ENCODE measurements at places on chromosomes 12 and 14.

- no peak for DNase-seq
Observed at GRCh38 chr14:21913759-21914158, 240.1 kb upstream of the OR4E1 start.

DNA sequence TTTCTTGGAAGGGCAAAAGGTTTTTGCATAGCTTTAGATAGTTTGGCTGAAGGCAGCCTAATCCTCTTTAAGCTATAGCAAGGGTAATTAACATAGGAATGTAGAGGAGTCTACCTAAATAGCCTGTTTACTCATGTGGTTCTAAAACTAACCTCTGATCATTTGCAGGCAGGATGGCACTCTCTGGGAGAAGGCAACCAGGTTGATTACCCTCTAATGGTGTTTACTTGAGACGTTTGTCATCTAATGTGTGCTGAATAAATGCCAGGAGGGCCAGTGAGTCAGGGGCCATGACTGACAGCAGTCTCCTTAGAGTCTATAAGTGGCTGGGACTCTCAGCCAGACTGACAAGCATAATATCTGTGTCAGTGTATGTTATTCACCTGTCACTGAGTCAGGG, 286.4 kb downstream of the PCNX1 start:
- DNase-seq = no peak

- DNase-seq = no peak
Observed at GRCh38 chr14:36301159-36301558, 19.3 kb downstream of the MBIP start.

- DNase-seq = no peak
Observed at GRCh38 chr14:64178814-64179213, 115.4 kb downstream of the ESR2 start.

- DNase-seq = no peak
Observed at GRCh38 chr12:46184798-46185595, 83.8 kb downstream of the SLC38A1 start.

GRCh38 chr12:114666746-114667668, 17.0 kb downstream of the TBX3 start:
- DNase-seq = no peak

GRCh38 chr12:113854385-113855142, 111.6 kb downstream of the RBM19 start:
- DNase-seq = no peak

GRCh38 chr14:46717211-46717610, 65.6 kb upstream of the RPL10L start:
- DNase-seq = no peak

- no peak for DNase-seq
Observed at GRCh38 chr12:76720068-76720467, 43.8 kb upstream of the ZDHHC17 start.

All from esophagus squamous epithelium (tissue), 5 donors.